ENCODE measurements at places on chromosomes 5 and 9.

DNA sequence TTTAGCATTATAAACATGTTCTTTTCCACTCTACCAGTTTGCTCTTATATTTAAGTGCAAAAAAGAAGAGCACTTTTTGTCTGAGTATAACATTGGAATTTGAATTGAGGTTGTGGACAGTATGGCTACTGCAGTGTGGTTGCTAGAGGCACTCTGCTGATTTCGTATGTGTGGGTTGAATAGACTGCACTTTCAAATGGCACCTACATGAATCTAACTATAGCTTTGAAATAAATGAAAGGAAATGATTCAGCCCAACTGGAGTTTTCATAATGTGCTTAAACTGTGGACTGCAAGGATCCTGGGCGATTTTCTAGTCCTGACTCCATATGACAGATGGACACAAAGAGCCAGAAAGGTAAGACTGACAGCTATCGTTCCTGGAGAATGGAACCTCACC lies 657.6 kb upstream of the RIOK2 start:
- DNase-seq, result no peak

GRCh38 chr5:31901807-31902530 lies 263.0 kb downstream of the PDZD2 start:
- no peak for DNase-seq

- no peak for DNase-seq
Measured at GRCh38 chr9:27655441-27655840, 82.2 kb upstream of the C9orf72 start.

GRCh38 chr9:130189840-130190239 lies 17.6 kb downstream of the NCS1 start:
- DNase-seq, result no peak

DNA sequence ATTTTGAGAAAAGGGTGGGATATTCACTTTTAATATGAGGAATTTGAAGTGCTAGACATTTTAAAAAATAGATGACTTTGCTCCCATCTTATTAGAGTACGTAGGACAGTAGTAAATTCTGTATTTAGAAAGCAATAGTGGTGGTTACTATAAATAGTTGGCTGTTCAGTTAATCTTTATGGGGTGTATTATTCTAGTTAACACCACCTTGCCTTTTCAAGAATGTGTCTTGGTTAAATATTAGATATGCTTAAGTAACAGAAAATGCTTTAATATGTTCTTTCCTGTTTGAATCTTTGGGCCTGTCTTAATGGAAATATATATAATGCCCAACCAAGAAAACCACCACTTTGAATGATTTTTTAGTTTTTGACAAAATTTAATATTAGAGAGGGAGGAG lies 608.7 kb upstream of the FAM174A start:
- DNase-seq, result no peak

DNA sequence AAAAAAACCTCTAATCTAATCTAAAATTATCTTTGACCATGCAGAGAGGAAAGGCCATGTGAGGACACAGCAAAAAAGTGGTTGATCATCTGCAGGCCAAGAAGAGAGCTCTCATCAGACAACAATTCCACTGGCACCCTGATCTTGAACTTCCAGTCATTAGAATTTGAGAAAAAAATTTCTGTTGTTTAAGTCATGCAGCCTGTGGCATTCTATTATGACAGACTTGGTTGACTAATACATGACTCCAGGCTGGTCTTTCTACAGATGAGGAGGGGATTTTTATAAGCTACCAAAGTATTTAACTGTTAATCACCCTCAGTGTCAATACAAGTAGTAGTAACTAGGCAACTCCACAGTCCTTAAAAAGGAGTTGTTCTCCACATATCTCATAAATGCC lies 358.5 kb upstream of the RGMB start:
- DNase-seq, result no peak

- DNase-seq, result no peak
Measured at GRCh38 chr5:1750469-1750868, 49.2 kb downstream of the MRPL36 start.

DNA sequence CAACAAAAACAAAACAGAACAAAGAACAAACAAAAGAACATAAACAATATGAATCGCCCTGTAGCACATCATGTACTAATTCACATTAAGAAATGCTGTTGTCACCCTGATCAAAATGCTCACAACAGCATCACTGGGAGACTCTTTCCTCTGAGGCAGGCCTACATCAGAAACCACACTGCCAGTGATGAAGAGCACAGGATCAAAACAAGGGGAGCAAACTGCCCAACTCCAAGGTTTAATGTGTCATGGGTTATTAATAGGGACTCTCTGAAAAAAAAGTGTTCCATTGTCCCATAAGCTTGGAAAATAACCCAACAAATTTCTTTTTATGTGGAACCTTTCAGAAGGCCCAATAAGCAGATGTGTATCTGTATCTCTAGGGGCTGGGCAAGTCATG lies 74.2 kb downstream of the PTPN3 start:
- no peak for DNase-seq

DNA sequence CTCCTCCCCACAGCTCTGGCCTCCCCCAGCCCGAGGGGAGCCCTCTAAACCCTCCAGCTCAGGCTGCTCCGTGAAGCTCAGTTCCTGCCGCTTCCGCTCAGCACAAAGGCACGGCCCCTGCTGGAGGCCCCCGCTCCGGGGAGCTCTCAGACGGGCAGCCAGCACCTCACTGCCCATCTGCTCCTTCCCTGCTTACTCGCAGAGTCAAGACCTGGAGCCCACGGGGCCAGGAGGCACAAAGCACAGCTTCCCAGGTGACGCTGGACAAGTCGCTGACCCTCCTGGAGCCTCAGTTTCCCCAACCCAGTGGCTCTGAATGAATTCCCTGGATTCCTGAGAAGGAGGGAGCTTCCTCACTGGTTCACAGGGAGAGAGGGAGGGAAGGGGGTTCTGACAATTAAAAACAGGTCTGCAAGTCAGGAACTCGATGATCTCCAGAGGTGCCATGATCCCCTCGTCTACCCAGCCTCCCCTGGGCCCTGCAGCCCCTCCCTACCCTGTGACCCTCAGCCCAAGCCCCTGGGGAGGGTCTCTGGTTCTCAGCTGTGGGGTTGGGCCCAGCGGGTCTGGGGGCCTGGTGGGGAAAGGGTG lies 36.2 kb downstream of the VAV2 start:
- peak; percentile 84 for DNase-seq

Data from iPS-NIHi11 (cell line).